ENCODE measurements at places on chromosomes 11 and 22. TPM values are rescaled to one million over a fixed set of nuclear protein-coding genes. Genes with fewer than 3 reads are reported as not detected.

DNA sequence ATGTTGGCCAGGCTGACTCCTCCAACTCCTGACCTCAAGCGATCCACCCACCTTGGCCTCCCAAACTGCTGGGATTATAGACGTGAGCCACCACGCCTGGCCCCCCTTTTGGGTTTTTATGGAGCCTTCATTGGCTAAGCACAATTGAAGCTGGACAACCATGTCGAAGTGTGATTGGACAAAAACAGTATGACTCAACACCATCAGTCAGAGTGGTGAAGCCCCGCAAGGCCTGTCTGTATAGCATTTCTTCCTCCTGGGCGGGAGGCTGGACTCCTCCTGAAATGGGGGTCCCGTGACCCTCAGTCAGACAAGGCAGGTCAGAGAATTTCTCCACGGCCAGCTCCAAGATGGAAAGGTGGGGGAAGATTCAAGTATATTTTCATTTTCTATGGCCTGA lies 3.1 kb upstream of the PARVB start:
- no peak for DNase-seq

Gene ZDHHC13
- 5.0 TPM for total RNA-seq

Gene MPPED2
- 9.7 TPM for total RNA-seq

Gene LSP1
- 22.5 TPM for total RNA-seq

- DNase-seq, result no peak
Observed at GRCh38 chr22:36012332-36012731, 16.3 kb downstream of the RBFOX2 start.

- no peak for DNase-seq
Observed at GRCh38 chr11:19060629-19061028, at the start of gene MRGPRX2. TSS of gene MRGPRX2 (minus strand) at chr11:19060717. CDS start at chr11:19056402, 4,315 bp downstream.

GRCh38 chr11:65492637-65493366 lies 6.0 kb upstream of the MALAT1 start:
- peak; percentile 92 for DNase-seq

GRCh38 chr11:73856031-73856567 lies 20.5 kb downstream of the COA4 start:
- DNase-seq, result no peak

DNA sequence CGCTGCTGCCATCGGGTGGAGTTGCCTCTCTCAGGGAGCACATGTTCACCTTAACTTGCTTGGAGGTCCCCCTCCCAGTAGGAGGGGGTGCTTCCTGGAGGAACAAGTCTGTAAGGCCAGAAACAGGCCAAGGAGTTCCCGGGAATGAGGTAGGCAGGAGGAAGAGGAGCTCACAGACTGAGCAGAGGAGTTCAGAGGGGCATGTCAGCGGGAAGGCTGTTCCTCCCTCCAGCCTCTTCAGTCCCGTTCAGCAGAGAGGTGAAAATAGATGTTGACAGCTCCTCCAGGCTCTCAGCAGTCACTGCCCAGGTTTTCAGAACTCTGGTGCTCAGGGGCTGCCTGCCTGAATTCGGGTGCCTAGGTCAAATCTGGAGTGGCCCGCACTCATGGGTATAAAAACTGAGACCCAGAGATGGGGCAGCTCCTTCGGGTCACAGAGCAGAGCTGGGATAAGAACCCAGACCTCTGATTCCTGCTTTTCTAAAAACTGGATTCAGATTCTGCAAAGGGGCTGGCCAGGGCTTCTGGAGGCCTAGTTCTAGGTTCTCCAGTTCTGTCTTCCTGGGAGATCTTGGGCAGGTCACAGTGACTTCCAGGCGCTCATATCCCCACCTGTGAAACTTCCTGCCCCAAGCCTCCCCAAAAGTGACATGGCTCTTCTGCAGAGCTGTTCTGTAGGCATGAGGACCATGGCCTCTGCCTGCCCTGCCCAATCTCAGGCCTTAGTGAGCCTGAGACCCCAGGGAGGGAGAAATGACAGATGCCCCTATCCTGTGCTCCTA lies 18.3 kb downstream of the ATG16L2 start:
- no peak for DNase-seq

DNA sequence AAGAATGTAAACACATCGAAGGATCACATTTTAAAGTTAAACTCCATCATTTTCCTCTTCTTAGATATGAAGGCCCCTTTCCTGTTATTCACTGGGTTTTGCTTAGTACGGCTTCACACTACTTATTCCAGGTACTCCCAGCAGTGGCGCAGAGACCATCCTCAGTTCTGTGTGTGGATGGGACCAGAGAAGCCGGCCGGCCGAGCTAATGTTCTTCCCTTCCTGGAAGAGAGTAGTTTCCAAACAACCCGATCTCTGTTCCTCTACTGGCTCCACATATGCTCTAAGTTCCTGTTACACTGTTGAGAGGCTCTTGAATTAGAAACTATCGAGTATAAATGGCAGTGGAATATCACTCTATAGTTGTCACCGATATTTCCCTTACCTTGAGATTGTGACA lies 684 bp upstream of the NFRKB start:
- DNase-seq, result no peak

- no peak for DNase-seq
Observed at GRCh38 chr11:119374632-119375336, 6.7 kb downstream of the USP2 start.

Gene MOGAT2
- total RNA-seq, result 0.22 TPM

GRCh38 chr11:17907046-17907445 lies 105.8 kb downstream of the SERGEF start:
- DNase-seq, result no peak

Measured in Right ventricle myocardium inferior (tissue), 1 donor.